ENCODE measurements at places on chromosomes 6 and 20. TPM values are rescaled to one million over a fixed set of nuclear protein-coding genes. Genes with fewer than 3 reads are reported as not detected.

Gene MYMX
- not detected for total RNA-seq

Gene SLC22A3
- 2.9 TPM for total RNA-seq

Gene CRISP3
- not detected for total RNA-seq

Gene CPNE5
- total RNA-seq, result under 0.01 TPM

Gene SLPI
- not detected for total RNA-seq

Gene CPXM1
- total RNA-seq, result 3.5 TPM

Gene EFCAB8
- total RNA-seq, result not detected

Gene BMP7
- not detected for total RNA-seq

Gene RIPPLY2
- total RNA-seq, result 0.87 TPM

Gene THBS2
- 425 TPM for total RNA-seq

Gene OSBPL2
- total RNA-seq, result 23.0 TPM

Gene TNNC2
- 0.12 TPM for total RNA-seq

Gene SLC52A3
- total RNA-seq, result not detected

Gene PDYN
- total RNA-seq, result not detected

Gene MTFR2
- 8.1 TPM for total RNA-seq

Gene PAX1
- not detected for total RNA-seq

Gene TMX4
- 37.0 TPM for total RNA-seq

Gene COL21A1
- total RNA-seq, result 6.2 TPM

Gene AAR2
- 19.7 TPM for total RNA-seq

Gene OR11A1
- not detected for total RNA-seq

Gene AVP
- total RNA-seq, result not detected

Gene COL19A1
- total RNA-seq, result under 0.01 TPM

Gene NKX2-2
- not detected for total RNA-seq

Gene CCR6
- not detected for total RNA-seq

Gene RGS17
- total RNA-seq, result 27.5 TPM

Gene PXDC1
- total RNA-seq, result 66.2 TPM

Gene TDRD6
- total RNA-seq, result 0.12 TPM

Gene PNPLA1
- not detected for total RNA-seq

Gene POM121L2
- not detected for total RNA-seq

Gene ORC3
- total RNA-seq, result 30.2 TPM

Gene BMP5
- not detected for total RNA-seq

Gene SLC24A3
- total RNA-seq, result not detected

Gene KCNK17
- total RNA-seq, result not detected

Gene CFAP206
- 0.37 TPM for total RNA-seq

Gene SLC13A3
- total RNA-seq, result 3.1 TPM

Gene CGAS
- 7.4 TPM for total RNA-seq

Gene SLC22A2
- total RNA-seq, result 0.12 TPM

Gene PARD6B
- total RNA-seq, result 3.5 TPM

Gene ADAM33
- total RNA-seq, result 57.5 TPM

Gene HLA-DOB
- 0.12 TPM for total RNA-seq

Gene OR2H2
- not detected for total RNA-seq

Gene RNF114
- total RNA-seq, result 105 TPM

Gene MAP3K7
- total RNA-seq, result 41.5 TPM

Gene BPIFB4
- total RNA-seq, result not detected

Gene HINT3
- total RNA-seq, result 21.4 TPM

Gene KIAA0408
- 1.5 TPM for total RNA-seq

Gene CHRNA4
- not detected for total RNA-seq

Gene TPD52L2
- 171 TPM for total RNA-seq

Gene TRDN
- not detected for total RNA-seq
